ENCODE measurements at places on chromosomes 12 and 14.
A peak's percentile ranks its signal among the peaks of the same experiment; 100 is the strongest.

- DNase-seq: peak; percentile 3
These were observed 86.0 kb downstream of the SLCO1A2 start for GRCh38 chr12:21248679-21249078.

DNA sequence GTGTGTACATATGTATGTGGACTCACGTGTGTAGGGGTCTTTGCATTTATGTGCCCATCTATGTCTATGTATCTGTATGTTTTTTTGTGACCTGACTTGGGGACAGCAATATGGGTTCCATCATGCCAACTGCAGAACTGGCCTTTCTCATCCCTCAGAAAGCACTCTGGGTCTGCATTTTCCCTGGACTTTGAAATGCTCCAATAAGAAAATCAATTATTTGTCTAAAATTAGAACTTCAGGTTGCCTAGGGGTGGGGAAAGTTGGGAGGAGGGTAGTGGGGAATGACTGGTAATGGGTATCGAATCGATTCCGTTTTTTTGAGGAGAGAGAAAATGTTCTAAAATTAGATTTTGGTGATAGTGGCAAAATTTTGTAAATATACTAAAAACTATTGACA lies 140.8 kb upstream of the NOS1 start:
- DNase-seq: no peak

DNA sequence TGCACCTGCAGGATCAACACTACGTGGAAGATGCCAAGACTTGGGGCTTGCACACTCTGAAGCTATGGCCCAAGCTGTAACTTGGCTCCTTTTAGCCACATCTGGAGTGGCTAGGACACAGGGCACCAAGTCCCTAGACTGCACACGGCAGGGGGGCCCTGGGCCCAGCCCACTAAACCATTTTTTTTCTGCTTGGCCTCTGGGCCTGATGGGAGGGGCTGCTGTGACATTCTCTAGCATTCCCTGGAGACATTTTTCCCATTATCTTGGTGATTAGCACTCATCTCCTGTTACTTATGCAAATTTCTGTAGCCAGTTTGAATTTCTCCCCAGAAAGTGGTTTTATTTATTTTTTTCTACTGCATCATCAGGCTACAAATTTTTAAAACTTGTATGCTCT lies 1080.7 kb downstream of the LRFN5 start:
- DNase-seq: no peak

GRCh38 chr12:67645601-67646000 lies 2.9 kb upstream of the DYRK2 start:
- no peak for DNase-seq

DNA sequence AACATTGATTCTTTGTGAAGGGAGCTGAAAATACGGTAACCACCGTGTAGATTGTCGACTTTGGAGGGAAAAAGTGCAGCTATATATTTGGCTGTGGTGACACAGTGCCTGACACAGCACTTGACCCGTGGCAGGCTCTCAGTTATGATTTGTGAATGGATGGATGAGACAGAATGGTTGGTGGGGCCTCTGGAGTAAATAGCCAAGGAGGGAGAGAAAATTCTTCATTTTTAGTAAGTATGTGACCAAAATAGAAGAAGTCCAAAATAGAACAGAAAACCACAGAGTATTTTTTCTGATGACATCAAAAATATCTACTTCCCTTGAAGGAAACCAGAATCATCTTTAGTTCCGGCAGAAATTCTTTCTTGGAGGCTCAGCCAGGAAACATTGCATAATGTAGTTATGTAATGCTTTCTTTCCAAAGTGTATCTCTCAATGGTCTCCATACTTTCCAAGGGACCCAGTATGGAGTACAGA lies 82.0 kb upstream of the WSCD2 start:
- no peak for DNase-seq

DNA sequence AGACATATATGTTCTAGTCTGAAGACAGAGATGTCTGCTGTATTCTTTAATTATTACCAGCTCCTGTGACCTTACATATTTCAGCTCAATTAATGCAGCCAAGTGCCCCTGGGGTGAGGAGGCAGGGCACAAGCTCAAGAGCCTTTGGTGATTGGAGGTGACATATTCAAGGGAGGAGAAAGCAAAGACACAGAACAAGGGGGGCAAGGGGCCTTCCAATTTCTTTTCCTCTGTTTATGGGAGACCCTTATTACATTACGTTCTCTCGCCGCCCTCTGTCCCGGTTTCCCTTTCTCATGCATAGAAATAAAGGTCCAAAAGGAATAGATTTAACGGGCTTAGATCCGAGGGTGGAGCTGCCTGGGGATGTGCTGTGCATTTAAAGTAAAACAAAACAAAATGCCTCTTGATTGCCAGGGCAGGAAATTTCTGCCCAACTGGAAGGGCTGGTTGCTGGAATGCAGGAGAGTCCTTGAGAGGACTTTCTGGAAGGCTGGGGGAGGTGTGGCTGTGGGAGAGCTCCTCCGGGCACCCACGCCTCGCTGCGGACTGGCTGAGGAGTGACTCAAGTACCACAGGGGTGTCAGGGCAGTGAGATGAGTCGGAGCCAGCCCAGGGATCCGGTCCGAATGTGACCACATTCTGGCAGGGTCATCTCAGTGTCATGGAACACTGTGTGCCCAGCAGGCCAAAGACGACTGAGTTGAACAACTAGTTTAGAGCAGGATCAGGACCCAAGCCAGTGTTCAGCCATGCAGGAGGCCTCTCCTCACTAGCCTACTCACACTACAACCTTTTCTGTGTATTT lies 32.1 kb upstream of the GSG1 start:
- DNase-seq: peak; percentile 20

DNA sequence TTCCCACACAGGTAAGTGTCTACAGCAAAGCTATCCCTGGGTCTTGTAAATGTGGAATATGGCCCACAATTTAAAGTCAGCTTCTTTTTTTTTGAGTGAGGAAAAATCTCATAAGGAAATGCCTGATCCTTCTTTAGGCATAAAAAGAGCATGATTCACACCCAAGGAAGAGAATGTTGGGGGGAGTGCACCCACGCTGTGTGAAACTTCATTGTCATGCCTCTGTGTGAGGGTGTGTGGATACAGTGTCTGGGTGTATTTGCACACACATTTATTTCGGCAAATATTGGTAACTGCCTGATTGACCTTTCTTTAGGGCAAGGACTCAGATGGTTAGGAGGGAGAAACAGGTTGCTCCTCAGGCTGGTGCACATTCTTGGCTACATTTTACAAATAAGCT lies 196.8 kb upstream of the STXBP6 start:
- no peak for DNase-seq

GRCh38 chr12:121107681-121108080 lies 25.0 kb upstream of the P2RX7 start:
- no peak for DNase-seq

- DNase-seq: no peak
These were observed 295.0 kb upstream of the MGAT4C start for GRCh38 chr12:86551146-86551571.

DNA sequence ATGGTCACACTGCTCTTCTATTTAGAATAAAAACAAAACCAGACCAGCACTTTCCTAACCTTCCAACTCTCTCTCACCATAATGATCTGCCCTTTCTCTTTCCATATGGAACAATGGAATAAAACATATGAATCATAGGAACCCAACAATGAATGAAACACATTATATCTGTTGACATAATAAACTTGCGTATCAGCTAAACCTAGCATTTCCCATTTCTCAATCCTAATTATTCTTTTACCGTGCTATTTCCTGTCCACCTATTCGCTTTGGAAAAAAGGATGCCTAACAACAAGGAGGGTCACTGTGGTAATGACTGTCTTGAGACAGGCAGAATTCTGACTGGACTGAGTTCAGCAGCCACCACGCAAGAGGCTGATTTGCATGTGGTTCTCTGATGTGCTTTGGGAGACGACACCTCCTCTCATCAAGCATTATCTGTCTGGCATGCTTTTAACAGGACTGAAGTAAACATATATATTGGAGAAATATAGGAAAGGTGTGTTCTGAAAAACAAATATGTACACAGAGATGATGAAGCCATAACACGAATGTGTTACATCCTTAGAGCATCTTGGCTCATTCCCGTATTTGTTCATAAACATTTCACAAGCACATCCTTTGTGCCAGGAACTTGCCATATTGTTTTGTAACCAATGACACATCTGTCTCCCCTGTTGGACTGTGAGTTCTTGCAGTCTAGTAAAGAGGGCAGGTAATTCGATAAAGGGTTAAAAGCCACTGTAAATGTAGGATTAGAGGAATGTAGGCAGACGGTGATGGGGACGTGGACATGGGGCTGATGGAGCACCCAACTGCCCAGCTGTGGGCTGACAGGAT lies 87.7 kb downstream of the PTPRB start:
- no peak for DNase-seq

GRCh38 chr12:72272731-72273498 lies 745 bp downstream of the TRHDE start:
- DNase-seq: no peak

DNA sequence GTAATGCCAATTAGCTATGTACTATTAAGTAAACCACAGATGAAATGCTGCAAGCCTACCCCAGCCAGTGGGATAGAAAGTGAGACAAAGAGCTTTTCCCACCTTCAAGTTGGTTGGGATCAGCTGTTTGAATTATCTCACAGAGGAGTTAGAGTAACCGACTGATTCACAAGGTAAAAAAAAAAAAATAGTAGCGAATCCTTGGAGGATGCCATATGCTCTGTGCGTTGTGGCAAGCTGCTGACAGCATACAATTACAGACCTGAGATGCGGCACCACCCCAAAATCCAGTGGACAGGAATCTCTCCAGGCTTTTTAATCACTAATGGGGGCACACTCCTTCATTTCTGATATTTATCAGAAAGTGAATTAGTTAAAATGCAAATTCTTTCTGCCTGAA lies 157.0 kb upstream of the RMST start:
- DNase-seq: no peak

DNA sequence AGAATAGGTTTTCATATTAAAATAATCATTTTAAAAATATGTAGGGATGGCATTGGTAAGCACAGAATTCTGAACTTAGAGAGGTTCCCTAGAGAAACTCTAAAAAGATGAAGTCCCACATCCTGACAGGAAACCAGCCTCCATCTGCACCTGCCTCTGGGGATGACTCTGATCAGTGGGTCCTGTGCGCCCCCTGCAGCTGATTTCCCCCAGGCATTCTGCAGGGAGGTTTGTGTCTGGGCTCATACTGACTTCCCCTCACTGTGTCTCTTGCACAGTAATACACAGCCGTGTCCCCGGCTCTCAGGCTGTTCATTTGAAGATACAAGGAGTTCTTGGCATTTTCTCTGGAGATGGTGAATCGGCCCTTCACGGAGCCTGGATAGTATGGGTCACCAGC lies 602.9 kb downstream of the TMEM121 start:
- no peak for DNase-seq

DNA sequence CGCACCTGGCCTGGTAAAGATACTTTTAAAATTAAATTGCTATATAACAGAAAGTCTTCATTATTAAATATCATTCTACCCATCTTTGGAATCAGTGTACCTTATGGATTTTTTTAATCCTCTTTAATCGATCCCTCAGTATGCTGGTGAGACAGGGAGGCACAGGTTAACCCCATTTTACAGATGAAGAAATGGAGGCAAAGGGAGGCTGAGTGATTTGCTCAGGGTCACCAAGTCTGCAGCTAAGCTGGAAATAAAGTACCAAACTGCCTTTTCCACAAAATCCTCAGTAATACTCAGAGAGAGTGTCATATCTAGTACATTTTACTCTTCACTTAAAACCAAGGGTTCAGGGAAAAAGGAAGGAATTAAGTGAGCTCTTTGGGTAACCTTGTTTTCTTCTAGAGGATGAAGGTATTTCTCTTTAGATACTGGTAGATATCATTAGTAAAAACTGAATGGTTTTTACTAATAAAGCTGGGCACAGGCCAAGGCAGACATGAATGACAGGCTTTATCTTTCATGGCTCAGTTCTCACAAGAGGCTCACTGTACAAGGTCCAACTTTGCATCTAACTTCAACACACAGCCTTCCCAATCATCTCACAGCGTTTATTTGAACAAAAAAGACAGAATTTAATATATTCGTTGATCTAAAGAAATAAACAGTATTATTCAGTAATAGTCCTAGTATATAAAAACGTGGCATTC lies 35.3 kb upstream of the TTC7B start:
- no peak for DNase-seq

DNA sequence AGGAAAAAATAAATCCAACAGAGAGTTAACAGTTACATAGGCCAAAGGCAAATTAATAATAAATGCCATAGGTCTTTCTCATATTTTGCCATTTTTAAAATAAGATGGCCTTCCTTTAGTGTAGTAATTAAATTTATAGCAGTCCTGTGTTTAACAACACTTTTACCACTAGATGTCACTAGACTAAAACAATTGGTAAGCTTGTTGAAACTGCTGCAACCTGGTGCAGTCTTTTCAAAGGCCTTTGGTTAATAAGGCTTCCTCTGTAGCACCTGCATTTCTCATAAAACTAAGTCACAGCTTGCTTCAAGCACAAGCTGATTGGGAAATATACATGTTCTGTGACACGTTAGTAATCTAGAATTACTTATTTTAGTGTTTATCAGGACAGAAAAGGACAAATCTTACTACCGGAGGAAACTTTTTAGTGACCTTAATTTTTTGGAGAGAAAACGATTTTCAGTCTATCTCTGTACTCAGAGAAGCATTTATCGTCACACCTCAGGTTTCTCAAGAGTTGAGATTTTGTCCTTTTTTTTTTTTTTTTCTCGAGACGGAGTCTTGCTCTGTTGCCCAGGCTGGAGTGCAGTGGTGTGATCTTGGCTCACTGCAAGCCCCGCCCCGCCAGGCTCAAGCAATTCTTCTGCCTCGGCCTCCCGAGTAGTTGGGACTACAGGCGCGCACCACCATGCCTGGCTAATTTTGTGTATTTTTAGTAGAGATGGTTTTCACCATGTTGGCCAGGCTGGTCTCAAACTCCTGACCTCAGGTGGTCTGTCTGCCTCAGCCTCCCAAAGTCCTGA lies 20.0 kb downstream of the BORCS5 start:
- peak; percentile 77 for DNase-seq

DNA sequence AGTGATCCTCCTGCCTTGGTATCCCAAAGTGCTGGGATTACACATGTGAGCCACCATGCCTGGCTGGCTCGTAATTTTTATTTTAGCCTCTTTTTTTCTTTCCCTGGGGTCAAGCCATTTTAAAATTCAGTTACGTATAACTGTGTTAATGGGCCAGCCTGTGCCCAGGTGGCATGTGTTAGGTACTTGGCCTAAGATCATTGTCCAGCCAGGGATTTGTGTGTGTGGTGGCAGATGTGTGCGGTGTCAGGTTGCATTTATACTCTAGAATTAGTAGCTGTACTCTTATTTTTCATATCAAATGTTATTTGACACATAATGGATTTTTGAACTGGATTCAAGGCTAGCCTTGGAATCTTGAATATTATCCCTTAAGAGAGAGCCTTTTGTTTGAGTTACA lies 69.3 kb downstream of the FBXO34 start:
- no peak for DNase-seq

DNA sequence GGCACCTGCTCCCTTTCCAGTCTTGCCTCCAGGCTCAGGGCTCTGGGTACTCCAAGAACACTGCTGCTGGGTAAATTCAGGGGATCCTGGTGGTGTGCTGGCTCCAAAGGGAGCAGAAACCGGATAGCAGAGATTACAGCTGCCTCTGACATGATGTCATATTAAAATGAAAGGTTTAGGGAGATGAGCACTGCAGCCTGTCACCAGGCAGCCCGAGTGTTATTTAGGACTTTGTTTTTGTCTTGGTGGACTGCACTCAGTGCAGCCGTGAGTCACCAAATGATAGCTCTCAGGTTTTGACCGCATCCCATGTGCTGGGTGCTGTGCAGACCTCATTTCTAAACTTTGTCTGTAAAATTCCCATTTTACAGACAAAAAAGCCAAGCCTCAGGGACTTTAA lies 266.0 kb upstream of the CRY1 start:
- DNase-seq: no peak

GRCh38 chr14:74574706-74575105 lies 37.3 kb downstream of the LTBP2 start:
- DNase-seq: no peak

GRCh38 chr12:6981152-6982052 lies 10.7 kb downstream of the EMG1 start:
- DNase-seq: no peak
